ENCODE measurements at places on chromosomes 11 and 22. TPM values are rescaled to one million over a fixed set of nuclear protein-coding genes. Genes with fewer than 3 reads are reported as not detected.
A peak's percentile ranks its signal among the peaks of the same experiment; 100 is the strongest.

Gene CRYBA4
- total RNA-seq, result not detected

Gene NPAS4
- not detected for total RNA-seq

Gene UQCR10
- 154 TPM for total RNA-seq

Gene LSP1
- 23.6 TPM for total RNA-seq

Gene GAB4
- not detected for total RNA-seq

Gene LMO1
- total RNA-seq, result 0.70 TPM

DNA sequence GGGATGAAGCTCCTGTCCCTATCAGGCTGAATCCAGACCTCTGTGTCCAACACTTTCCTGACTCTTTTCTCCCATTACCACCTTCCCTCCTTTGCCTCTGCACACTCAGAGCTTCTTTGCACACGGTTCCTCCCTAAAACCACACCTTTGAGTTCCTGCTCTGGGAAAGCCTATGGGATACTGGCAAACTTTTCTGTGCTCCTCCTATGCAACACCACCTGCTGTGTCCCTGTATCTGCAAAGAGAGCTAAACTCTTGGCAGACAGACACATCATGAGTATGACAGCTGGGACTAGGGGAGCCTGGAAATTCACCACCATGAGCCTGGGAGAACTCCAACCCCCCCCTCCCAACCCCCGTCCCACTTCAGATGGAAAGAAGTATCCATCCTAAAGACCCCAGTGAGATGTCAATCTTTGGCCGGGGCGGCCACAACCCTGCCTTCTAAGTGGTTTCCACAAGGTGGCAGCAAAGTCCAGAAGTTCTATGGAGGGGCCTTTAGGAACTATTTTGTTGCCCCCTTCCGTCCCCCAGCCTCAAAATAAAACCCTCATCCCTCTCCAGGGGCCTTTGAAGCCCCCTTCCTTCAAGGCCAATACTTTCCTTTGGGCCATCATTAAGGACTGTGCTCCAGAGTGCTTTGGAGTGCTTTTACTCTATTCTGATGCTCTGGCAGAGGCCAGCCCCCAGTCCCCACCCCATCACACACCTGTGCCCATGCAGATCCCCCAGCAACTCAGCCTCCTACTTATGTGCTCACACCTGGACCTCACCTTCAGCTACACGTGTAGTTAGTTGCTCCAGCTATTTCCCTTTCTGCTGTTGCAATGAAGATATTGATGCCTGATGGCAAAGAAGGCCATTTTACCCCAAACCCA is 19.4 kb downstream of the HTR3A start:
- DNase-seq, result peak; percentile 41

DNA sequence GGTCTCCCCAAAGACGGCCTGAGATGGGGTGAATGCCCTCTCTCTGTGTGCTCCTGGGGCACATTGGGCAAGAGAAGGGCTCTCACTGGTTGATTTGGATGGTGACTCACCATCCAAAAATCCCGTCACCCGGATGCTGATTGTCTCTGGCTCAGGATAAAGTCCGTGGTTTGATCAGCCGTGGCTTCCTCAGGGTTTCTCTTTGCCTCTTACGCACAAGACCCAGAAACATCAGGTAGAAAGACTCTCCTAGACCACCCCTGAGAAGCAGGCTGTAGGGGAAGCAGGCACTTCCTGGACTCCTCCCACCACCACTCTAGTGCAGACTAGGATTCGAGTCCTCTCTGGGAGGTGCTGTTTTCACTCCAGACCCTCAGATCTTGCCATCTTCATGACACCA is 176.1 kb upstream of the NCAM1 start:
- no peak for DNase-seq

GRCh38 chr11:95092549-95093324 is 3.1 kb downstream of the ENDOD1 start:
- DNase-seq, result peak; percentile 55

DNA sequence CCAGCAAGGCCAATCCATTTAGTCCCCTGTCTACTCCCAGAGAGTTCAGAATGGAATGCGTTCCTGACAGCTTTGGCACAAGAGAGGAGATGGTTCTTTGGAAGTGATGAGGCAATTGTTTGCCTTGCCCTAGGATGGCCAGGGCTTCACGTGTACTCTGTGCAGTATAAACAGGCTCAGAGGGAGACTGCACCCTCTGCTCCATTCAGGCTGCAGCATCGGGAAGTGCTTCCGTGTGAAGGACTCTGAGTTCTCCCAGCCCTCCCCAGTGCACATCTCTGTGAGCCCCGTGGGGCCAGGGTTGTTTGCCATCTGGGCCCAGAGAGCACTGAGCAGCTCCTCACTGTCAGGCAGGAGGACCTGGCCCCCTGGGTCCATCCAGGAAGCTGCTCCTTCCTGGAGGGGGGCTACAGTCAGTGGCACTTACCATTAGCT is 215.3 kb upstream of the TBCEL start:
- no peak for DNase-seq

- no peak for DNase-seq
Observed at GRCh38 chr11:47593934-47594855, at the start of gene C1QTNF4. Gene C1QTNF4 (minus strand): TSS chr11:47594411. CDS start chr11:47590810, 3,601 bp downstream.

GRCh38 chr11:71191201-71191600 is 61.2 kb downstream of the SHANK2 start:
- DNase-seq, result no peak

GRCh38 chr11:123206791-123207434 is 11.9 kb upstream of the CLMP start:
- no peak for DNase-seq

DNA sequence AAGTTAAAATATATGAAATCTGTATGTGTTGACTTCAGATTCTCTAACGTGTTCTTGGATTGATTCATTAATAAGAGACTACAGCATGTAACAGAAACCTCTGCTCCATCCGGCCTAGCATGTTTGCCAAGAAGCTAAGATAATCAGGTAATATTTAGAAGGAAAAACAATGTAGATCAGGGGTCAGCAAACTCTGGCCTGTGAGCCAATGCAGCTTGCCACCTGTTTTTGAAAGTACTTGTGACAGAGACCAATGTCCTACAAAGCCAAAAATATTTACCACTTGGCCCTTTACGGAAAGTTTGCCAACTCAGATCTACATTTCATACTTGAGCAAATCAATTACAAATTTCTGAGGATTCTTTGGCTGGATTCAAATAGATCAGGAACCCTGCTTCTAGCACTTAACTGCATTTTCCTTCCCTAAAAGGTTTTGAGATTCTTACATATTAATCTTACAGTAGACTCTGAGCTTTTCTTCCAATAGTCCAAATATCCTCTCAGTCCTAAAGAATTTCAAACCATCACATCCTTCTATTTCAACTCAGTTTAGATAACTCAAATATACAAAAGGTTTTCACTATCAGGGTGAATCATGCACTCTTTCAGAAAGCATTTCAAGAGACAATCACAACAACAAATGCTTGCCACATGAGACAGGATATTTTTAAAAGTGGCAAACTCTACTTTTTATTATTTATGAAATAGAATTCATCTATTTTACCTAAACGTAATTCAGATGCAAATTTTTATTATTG is 29.5 kb downstream of the APOL5 start:
- no peak for DNase-seq

- no peak for DNase-seq
Observed at GRCh38 chr22:39122772-39123470, 25.9 kb downstream of the APOBEC3H start.

DNA sequence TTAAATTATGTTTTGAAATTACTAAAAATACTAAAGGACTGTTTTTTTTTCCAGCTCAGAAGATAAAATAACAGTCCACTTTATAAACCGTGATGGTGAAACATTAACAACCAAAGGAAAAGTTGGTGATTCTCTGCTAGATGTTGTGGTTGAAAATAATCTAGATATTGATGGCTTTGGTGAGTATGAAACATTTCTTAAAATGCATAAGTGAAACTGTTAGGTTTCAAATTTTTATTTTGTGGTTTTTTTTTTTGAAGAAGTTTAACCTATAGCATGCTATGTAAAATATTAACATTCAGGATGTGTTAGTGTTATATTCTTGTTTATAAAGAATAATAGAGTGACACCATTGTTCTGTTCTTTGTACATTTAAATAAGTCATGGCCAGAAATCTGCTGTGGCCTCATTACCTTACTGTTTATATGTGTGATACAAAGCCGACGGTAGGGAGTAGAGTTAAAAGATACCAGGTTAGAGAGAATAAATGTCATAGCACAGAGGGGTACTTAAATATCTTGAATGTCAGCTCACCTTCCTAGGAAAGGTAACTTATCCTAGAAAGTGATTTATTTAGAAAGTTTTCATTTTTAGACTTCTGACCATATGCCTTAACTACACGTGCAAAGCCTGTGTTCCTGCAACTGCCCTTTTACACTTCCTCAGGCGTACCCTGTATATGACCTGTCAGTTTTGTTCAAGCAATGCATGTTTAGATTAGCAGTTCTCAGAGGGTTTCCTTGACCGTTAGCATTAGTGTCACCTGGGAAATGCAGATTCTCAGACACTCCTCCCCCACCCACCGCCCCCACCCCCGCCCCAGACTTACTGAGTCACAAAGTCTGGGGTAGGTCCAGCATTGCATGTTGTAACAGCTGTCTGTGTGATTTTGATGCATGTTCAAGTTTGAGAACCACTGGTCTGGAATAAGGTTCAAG is 6.3 kb downstream of the FDX1 start:
- DNase-seq, result no peak

DNA sequence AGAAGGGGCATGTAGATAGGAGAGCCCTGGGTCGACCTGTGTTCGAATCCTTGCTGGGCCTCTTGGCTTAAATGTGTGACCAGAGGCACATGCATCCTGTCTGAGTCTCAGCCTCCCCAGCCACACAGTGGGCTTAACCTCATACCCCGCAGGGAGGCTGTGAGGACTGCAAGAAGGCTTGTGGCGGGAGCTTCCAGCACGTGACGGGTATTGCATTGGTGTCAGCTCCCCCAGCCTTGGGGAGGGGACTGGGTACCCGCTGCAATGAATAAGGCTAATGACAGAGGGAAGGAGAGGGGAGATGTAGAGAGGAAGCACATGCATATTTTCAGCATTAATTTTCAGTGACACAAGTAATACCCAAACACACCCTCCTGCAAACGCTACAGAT is 8.1 kb downstream of the RASD2 start:
- no peak for DNase-seq

DNA sequence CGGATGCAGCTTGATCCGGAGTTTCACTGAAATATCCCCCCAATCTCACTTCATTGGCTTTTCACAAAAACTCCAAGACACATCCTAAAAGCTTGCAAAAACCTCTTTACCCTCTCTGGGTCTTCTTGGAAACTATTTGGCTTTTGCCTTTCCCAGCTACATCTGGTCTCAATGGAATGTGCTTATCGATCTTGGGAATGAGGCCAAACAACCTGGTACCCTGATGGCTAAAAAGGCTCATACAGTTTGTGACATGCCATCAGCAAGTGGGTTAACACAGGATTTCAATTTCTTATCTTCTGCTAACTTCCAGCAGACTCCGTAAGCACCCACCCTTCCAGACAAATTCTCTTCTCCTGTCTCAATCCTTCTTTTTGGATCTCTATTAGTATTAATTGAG is 45.9 kb upstream of the TEAD1 start:
- DNase-seq, result no peak

DNA sequence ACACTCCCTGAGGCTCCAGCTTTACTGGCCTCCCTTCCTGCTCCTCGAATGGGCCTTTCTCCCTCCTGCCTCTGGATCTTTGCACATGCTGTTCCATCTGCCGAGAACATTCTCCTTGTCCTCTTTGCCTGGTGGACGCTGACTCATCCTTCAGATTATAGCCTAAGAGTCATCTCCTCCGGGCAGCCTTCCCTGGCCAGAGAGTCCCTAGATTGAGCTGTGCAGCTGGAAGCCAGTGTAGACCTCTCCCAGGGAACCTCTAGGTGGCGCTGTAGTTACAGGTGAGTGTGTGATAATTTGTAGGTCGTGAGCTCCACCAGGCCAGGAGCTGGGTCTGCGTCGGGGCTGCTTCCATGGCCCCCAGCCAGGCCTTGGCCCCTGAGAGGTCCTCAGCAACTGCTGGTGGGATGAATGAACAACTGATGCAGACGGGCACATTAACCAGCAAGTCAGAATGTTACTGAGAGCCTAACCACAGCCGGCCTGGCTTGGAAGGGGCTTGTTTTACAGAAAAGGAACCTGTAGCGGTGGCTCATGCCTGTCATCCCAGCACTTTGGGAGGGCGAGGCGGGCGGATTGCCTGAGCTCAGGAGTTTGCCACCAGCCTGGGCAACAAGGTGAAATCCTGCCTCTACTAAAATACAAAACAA is 8.7 kb downstream of the PNPLA5 start:
- peak; percentile 31 for DNase-seq

- no peak for DNase-seq
Observed at GRCh38 chr11:105838668-105839384, 183.2 kb downstream of the MSANTD4 start.

- DNase-seq, result no peak
Observed at GRCh38 chr22:41106122-41106968, 14.0 kb downstream of the EP300 start.

- peak; percentile 56 for DNase-seq
Observed at GRCh38 chr11:69641681-69642548, 959 bp downstream of the CCND1 start.

GRCh38 chr11:92416971-92417725 is 192.5 kb downstream of the FAT3 start:
- no peak for DNase-seq

- no peak for DNase-seq
Observed at GRCh38 chr11:77656362-77656761, 18.8 kb upstream of the CLNS1A start.

- peak; percentile 74 for DNase-seq
Observed at GRCh38 chr22:46576556-46577367, 39.3 kb upstream of the CELSR1 start.

DNA sequence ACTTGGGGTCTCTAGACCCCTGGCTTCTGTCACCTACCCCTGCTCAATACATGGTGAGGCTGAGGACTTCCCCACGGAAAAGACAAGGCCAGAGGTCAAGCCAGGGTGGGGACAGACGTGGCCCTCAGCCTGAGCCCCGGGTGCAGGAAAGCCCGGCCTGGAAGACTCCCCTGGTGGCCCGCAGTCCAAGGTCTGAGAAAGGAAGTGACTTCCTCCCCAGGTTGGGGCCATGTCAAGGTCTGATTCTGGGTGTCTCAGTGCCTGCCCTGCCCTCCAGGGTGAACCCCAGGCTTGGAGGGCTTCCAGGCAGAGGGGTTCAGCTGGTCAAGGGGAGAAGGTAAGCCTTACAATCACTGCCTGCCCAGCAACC is 3.9 kb downstream of the CTSD start:
- no peak for DNase-seq

DNA sequence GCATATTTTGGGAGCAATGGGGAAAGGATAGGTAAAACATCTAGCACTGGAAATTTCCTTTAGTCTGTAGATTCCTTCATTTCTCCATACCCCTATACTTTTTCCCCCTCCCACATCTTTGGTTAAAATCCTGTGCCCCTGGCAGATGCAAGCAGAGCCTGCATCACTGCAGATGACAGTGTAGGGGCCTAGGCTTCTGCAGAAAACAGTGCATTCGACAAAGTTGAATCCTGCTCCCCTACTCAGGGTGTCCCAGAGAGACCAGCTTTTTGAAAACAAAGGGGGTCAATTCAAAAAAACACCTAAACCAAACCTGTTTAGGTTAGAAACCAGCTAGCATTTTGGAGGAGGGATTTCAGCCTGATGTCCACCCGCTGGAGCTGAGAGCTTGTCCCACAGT is 43.8 kb upstream of the BLID start:
- no peak for DNase-seq
